ENCODE measurements at places on chromosomes 3 and 15.

DNA sequence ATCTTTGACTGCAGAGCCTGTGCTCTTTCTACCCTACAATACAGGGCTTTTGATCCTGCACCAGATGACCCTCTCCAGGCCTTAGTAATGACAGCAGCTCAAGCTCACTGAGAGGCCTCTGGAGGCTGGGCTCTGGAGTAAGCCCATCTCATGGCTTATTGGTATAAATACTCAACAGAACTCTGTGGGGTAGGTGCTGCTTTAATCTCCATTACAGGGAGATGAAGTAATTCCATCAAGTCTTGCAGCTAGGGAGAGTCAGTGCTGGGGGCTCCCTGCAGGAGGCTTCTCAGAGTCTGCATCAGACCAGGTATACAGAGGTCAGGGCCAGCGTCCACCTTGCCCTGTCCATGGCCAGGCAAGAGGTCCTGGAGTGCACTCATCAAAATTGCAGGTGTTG lies 89.2 kb upstream of the SLC6A11 start:
- DNase-seq = no peak

GRCh38 chr3:56806407-56806806 lies 4.7 kb upstream of the ARHGEF3 start:
- no peak for DNase-seq

GRCh38 chr3:15964605-15965442 lies 167.0 kb upstream of the ANKRD28 start:
- DNase-seq = no peak

DNA sequence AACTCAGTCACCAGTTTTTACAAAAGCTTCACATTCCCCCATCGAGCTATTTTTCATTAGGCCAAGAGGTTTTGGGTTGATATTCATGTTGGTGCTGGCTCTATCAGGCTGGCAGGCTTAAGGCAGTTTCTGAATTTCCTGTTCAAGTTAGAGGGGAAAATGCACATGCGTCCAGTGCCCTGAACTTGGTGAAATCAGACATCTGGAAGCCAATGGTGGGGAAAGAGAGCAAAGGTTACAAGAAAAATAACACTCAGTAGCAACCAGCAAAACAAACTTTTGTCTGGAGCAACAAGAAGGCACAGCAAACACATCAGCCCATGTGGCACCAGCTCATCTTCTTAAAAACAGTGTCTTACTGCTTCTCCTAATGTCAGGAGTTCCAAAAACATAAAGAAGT lies 155.6 kb upstream of the TSC22D2 start:
- no peak for DNase-seq

DNA sequence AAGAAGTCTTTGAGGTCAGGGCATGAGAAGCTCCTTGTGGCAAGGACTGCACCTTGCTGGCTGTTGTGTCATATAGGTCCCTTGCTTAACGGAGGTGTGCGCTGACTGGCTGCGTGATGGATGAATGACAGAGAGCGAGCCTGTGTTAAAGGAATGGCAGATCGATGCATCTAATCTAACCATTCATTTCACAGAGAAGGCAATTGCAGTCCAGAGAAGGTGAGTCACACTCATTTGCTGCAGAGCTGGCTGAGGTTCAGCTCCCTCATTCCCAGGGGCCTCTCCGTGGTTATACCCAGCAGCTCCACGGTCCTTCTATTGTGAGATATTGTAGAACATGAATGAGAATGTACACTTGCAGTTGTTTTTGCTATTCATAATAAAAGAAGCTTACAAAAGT lies 289.3 kb downstream of the EPHB1 start:
- DNase-seq = no peak

DNA sequence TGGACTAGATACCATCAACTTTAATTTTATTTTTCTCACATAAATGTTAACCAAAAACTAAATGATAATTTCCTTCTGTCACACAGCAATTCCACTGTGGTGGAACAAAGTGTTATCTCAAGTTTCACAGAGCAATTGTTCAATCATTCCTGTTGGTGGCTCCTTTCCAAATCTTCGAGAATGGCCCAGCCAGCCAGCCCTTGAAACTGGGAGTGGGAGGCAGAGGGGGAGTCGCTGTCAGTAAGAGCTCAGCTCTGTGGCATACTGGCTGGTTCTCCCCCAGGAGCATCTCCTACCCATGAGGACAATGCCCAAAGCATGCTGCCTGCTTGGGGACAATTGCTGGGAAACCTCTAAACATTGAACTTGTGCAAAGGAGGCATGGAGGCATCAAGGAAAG lies 47.7 kb downstream of the MECOM start:
- no peak for DNase-seq

DNA sequence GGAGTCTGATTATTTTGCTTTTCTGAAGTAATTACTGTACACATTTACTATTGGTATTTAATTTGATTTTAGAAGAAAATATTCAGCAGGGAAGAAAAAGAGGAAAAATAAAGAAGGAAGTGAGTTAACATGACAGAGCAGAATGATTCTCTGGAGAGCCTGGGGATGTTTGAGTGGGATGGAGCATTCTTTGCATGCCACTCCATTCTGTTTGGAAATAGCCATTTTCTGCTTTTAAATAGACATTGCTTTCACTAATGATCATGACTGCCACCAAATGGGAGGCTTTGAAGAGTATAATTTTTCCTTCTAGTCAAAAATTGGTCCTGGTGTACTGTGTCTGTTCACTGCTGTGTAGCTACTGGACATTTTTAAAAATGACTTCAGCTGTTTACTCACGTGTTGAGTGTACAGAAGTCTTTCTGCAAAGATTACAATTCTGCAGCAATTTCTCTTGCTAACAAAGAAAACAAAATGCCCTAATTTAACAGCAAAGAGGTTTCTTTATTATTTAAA lies 196.1 kb downstream of the RYR3 start:
- no peak for DNase-seq

Measured in pancreas (tissue), 10 donors.